ENCODE measurements at places on chromosomes 6 and 20.

GRCh38 chr6:154041001-154041400 lies 2.0 kb downstream of the OPRM1 start:
- DNase-seq: peak; percentile 26

- no peak for DNase-seq
Measured at GRCh38 chr6:108432792-108433191, 127.9 kb upstream of the FOXO3 start.

DNA sequence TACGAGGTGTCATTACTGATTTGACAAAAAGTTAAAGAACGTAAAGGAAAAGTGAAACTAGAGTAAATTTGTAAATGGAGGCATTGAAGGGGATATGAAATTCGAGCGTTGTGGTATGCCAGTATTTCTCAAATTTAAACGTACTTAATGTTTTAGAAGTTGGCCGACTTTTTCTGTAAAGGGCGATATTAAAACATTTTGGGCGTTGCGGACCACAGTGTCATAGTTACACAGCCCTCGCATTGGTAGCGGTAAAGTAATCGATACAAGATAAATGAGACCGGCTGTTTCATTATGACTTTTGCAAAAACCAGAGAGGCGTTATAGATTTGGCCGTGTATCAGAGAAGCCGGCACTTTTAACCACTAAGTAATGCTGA lies 39.6 kb downstream of the OR2B2 start:
- no peak for DNase-seq

DNA sequence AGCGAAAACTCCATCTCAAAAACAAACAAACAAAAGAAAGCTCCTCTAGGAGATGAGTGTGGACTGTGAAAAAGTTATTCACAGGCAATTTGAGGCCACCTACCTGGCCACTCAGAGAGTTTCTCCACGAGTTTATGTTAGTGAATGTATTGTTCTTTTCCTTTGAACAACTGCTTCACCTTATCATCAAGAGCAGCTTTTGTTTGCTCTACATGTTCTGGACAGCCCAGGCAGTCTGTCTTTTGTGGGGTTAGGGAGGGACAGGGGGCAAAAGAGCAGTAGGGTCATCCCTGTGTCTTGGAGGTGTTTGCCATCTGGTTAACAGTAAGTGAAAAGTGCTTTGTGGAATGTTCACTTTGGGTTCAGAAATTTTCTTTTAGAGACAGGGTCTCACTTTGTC lies 8.0 kb downstream of the CASS4 start:
- DNase-seq: no peak

- DNase-seq: no peak
Measured at GRCh38 chr6:12200015-12200564, 90.1 kb upstream of the EDN1 start.

- no peak for DNase-seq
Measured at GRCh38 chr6:40356242-40356910, 230.8 kb downstream of the LRFN2 start.

- DNase-seq: peak; percentile 49
Measured at GRCh38 chr20:50172347-50173013, 18.1 kb upstream of the CEBPB start.
